MV-4-11 (cell line): ENCODE measurements at places on chromosomes 2 and 18.

- DNase-seq, result no peak
Observed at GRCh38 chr2:149156971-149157740, 118.7 kb downstream of the LYPD6B start.

DNA sequence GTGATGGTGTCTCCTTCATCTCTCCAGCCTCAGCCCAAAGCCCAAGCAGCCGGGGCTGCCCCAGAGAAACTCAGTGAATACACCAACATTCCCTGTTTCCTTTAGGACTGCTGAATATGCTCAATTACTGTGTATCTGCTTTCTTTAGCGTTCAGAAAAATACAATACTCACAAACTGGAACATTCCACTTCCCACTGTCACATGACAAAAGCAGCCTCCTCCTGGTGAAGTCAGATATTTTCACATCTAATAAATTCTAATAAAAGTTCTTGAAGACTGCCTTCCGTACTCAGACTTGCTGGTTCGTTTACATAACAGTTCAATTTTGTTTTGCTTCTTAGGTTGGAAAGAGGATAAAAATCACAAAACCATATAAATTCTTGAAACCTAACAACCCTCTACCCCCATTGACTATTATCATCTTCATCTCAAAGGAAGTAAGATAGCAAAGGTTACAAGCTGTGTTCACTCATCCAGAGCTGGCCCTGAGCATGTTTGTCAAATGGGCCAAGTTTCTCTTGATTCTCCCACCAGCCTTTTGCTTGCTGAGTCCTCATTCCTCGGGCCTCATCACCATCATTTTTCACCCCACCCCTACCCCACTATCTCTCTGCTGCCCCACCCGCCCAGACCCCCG is 190.8 kb upstream of the HNRNPA3 start:
- no peak for DNase-seq

DNA sequence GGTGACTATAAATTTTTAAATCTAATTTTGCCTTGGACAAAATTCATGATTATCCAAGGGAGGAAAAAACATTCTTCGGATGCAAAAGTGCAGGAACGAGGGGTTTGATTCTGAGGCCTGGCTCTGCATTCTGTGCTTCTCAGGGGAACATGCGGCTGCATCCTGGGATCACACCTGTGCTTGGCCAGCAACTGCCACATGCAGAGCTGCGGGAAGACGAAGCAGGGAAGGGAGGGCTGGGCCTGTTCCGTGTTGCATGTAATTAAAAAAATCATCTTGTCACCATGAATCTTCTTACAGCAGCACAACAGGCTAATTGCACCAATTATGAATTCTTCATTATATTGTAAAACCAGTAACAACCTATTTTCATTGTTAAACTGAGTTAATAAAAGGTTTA is 158.0 kb upstream of the ALKAL2 start:
- no peak for DNase-seq

- no peak for DNase-seq
Observed at GRCh38 chr2:219269362-219270054, 9.7 kb upstream of the DNAJB2 start.

DNA sequence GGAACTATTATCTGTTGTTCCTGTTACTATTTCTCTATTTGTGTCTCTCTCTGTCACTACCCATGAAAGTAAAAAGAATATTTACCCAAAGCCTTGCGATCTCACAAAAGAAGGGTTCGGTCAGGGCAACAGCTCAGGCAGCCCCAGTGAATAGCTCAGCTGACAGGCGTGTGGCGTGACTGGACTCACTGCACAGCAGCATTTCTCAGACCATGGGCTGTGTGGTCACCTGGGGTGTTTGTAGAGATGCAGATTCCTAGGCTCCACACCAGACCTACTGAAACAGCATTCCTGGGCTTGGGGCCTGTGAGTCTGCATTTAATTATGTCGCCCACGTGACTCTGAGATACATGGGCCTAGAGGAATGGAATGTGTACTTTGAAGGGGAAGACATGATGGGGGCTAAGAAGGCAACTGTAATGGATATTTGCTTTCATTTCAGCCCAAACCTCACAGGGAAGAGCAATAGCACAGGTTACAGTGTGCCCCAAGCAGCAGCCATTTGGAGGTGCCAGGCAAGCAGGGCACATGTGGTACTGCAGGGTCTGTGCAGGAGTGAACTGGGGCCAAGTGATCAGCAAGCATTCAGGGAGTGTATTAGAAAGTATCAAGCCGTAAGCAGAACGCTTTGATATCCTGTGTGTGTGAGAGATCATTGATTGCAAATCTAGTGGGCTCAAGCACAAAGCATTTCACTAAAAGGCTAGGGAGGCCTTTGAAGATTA is 90.4 kb upstream of the RBMS1 start:
- DNase-seq, result no peak

GRCh38 chr2:111160758-111161157 is 40.0 kb downstream of the BCL2L11 start:
- DNase-seq, result no peak

GRCh38 chr2:1219901-1220573 is 193.2 kb upstream of the TPO start:
- no peak for DNase-seq

DNA sequence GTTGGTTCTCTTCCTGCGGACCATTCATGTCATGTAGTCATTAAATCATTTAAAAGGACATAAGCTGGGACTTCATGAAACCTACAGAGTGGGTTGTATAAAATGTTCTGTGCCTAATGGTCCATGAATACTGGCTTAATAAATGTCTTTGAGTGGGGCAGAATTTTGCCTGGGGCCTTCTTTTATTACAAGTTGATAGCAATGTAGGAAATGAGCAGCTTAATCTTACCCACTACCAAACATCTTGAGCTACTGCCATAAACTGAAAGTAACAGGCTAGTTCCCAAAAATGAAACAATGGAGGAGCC is 130.9 kb downstream of the TMEM17 start:
- no peak for DNase-seq

DNA sequence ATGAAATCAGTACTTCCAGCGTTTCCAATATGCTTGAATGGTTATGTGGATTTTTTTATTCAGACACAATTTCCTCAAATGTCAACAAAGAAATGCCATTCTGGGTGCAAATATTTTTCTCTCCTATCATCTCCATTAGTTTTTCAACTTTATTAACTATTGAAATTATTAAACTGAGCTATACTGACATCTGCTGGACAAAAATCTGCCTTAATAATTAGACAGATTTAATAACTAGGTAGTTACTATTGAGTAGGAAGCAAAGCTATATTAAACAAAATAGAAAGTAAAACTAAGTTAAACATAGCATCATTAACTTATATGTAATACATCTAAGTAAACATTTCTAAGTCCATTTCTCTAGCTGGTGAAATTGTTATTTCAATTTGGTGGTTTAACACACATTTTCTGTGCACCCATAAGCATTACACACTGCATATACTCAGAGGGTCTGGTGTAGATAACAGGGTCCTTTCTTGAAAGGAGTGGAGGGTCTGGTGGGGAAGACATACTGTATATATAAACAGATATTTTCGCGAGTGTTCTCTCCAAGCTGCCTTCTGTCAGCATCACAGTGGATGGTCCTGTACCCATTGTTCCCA is 77.0 kb downstream of the LANCL1 start:
- no peak for DNase-seq

GRCh38 chr18:35110059-35110458 is 68.8 kb downstream of the MAPRE2 start:
- no peak for DNase-seq

- DNase-seq, result no peak
Observed at GRCh38 chr2:58906081-58906645, 665.0 kb upstream of the FANCL start.

- peak; percentile 87 for DNase-seq
Observed at GRCh38 chr2:60366135-60366712, 187.2 kb downstream of the BCL11A start.

GRCh38 chr2:43100883-43101662 is 125.3 kb downstream of the ZFP36L2 start:
- DNase-seq, result no peak

- DNase-seq, result no peak
Observed at GRCh38 chr18:7846335-7846734, 279.2 kb downstream of the PTPRM start.

DNA sequence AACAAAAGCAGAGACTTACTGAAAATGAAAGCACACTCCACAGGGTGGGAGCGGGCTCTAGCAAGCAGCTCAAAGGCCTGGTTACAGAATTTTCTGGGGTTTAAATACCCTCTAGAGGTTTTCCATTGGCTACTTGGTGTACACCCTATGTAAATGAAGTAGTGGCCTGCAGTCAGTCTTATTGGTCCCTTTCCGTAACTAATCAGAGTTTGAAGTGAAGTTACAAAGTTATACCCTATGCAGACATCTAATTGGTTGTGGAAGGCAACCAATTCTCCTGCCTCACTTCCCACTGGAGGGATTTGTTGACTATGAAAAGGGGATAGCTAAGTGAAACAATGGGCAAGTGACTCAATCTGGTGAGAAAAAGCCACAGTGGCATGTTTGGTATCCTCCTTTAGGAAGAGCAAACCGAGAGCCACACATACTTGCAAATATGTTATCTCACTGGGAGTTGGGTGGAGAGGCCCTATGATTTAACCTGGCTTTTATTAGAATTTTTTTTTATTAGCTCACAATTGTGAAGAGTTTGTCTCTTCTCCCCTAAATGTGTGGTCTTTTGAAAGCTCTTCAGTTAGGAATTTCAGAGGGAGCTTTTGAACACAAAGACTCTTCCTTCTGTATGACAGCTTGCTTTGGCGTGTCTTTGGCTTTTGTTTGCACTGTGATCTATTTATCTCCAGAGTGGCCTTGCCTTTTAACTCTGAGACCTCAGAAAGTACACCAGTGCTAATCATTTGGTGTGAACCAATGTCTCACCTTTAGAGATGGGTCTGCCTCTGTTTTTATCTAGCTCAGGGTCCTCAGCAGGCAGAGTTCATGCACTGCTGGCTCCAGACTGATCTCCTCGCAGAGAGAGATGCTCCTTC is 69.6 kb downstream of the MAP4K4 start:
- peak; percentile 29 for DNase-seq

DNA sequence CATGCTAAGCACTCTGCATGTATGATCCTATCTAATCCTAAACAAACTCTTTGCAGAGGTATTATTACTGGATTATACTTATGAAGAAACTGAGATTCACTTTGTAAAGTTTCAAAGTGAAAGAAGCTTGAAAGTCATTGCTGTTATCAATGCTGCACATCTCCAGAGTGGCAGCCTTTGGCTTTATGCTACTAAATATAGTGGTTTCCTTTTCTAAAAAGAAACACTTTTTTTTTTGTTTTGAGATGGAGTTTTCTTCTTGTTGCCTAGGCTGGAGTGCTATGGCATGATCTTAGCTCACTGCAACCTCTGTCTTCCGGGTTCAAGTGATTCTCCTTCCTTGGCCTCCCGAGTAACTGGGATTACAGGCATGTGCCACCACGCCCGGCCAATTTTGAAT is 114.9 kb upstream of the RAB27B start:
- no peak for DNase-seq
